ENCODE measurements at places on chromosomes 2 and 18.

DNA sequence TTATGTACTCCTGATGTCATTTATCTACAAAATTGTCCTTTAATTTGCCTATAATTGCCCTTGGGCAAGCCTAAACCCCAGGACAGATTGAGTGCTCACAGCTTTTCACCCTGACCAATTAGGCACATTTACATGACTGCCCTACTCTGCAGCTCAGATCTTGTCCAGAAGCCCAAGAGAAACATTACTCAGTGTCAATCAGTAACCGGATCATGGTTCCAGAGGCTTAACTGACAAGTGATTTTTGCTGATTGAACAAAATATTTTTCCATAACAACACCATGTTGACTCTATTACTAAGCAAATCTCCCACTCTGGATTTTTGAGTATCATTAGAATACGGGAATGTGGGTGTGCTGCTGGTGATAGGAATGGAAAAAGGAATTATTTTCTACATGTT lies 465.4 kb upstream of the TNP1 start:
- DNase-seq: no peak

- no peak for DNase-seq
Observed at GRCh38 chr18:49486606-49486952, 455 bp downstream of the C18orf32 start.

- DNase-seq: no peak
Observed at GRCh38 chr18:43705850-43706249, 428.6 kb upstream of the SYT4 start.

DNA sequence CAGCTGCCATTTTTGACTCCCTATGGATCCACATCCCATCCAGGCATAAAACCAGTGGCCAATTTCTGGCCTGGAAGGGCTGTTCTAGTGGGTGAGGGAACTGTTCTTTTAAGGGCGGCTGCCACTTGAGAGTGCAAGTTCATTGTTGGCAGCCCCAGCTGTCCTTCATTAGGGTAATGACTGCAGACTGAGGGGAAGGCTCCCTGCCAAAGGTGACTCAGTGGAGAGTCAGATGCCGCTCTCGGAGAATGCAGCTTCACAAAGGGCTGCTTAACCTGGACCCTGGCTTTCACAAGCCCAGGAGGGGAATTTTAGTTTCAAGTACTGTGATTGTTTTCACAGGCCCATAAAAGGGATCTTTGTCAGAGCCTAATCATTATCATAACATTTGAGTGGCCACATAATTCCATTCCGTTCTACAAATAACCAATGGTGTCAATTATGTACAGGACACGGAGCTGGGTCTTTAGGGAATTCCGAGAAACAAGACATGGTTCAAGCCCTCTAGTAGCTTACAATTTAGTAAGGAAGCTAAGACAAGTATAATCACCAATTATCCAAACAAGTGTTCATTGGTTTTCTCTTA lies 235.7 kb downstream of the CDCA7 start:
- DNase-seq: no peak

DNA sequence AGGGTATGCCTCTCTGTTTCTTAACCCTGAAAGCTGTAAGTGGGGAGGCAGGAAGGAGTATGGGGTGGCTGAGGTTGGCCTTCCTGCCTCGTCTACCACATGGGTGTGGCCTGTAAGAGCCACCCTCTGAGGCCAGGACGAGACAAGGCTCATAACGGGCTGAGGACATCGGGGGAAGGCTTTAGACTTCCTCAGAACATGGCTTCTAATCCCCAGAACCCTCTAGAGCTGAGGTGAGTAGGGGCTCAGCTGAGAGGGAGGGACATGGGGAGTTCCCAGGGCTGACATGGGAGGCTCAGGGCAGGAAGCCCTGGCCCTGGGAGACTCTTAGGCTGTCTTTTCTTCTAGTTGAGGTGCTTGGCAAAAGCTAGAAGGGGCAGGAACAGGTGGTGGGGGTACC lies 36.7 kb downstream of the EMX1 start:
- no peak for DNase-seq

- no peak for DNase-seq
Observed at GRCh38 chr2:232999354-232999753, 13.7 kb downstream of the NGEF start.

GRCh38 chr2:70779491-70779890 lies 11.0 kb downstream of the FIGLA start:
- DNase-seq: no peak

DNA sequence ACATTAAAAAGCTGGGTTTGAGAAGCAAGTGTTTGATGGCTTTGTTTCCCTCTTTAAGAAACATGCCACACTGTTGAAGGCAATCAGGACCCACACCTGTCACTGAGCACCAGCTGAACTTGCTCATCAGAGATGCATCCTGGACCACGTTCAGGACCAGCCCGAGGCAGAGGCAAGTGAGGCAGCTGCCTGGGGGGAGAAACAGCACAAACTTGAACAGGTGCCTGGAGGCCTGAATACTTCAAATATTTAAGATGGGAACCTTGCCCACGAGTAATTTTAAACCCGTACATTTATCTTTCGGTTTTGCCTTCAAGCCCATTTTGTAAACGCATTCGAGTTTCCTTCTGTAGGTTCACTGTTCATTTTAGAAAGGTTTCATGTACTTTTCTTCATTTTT lies 421.3 kb downstream of the NYAP2 start:
- DNase-seq: no peak

Measured in activated CD4-positive, CD25-positive, alpha-beta regulatory T cell treated with anti-CD3 and anti-CD28 coated beads, Interleukin-2, amount 50 U/mL, for 72 hours (primary cell).